Epithelial cell of prostate (primary cell): ENCODE measurements at places on chromosomes 5 and 9.

DNA sequence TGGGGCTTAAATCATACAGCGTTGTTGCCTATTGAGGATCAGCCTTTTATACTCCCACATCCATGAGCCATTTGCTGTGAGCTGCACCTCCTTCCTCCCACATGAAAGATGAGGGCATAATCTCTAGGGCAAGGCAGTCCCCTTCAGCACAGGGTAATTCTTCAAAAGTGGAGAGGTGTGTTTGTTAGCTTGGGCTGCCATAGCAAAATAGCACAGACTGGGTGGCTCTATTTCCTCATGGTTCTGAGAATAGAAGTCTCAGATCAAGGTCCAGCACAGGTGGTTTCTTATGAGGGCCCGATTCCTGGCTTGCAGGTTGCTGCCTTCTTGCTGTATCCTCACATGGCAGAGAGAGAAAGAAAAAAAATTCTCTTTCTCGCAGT lies 121.8 kb upstream of the SLC12A2 start:
- DNase-seq, result no peak

DNA sequence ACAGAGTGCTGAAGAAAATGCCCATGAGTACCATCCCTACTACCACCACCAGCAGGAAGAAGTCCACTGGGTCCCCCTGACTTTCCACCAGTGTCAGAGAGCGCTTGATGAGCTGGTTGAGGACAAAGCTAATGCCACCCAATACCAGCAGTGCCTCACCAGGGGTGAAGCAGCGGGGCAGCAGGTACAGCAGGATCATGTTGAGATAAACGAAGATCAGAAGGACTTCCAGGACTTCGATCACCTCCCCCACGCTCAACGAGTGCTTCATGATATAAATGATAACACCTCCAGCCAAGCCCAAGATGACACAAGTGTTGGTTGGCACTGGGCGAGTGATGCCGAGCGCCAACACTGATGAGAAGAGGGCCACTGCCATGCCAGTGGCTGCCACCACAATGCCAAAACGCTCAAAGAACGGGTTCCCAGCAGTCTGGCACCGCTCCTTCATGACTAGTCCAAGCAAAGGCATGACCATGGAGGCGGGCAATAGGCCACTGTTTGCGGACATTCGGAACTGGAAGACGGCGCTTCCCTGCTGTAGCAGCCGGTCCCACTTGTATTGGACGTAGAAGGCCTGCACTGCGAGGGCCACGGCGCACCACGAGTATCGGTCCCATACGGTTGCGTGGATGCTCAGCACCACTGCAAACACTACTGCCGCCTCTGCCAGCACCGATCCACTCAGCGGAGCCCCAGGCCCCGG lies 679 bp downstream of the DOLK start:
- no peak for DNase-seq

DNA sequence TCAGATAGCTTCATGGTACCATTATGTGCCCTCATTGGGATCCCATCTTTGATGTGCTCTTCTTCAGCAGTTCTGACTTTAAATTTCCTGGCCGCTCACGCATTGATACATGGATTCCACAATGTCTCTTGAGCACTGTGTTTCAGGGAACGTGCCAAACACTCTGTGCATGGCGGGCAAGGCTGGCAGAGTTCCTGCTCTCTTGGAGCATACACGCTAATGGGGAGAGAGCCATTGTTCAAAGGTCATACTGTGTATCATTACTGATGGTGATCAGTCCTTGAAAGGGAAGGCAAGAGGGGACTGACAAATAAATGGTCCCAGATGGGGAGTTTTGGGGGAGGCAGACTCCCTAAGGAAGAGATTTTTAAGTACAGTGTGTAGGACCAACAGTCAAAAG lies 52.3 kb downstream of the AMBP start:
- DNase-seq, result no peak

GRCh38 chr5:122863240-122863639 lies 17.8 kb downstream of the SNX24 start:
- DNase-seq, result no peak

GRCh38 chr9:19446361-19446861 lies 37.6 kb downstream of the ACER2 start:
- DNase-seq, result no peak

GRCh38 chr5:158174918-158175851 lies 316.2 kb upstream of the CLINT1 start:
- no peak for DNase-seq

GRCh38 chr5:8340739-8341344 lies 471.9 kb downstream of the MTRR start:
- DNase-seq, result no peak

DNA sequence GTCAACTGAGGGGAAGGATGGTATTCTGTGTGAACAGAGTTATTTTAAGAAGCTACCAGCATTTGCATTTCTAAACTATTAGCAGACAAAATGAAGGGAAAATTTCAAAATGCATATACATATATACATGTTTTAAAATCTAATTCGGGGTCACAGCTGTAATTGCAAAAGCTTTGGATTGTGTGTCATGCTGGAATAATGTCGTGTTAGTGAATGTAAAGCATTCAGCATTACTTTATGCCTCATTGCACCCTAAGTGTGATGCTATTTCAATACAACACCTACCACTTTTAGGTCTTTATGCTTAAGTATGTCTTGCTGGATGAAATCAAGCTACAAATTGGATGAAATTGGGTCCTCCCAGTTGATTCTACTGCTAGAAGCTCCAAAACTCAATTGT lies 687.6 kb upstream of the MEF2C start:
- no peak for DNase-seq

DNA sequence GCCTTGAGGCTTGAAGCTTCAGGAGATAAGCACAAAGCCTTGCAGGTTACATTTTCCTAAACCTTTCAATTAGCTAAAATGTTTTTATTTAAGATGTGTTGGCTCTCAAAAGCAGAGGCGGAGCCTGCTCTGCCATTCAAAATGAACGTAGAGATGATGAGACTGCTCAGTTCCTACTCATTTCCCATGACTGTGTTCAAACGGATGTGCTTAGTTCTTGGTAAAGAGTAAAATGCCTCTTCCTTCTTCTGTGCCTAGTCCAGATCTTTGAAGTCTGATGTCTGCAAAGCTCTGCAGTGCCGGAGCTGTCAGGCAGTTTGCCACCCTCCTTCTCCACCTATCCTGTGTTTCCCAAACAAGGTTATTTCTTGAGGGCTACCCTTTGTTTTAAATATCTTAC lies 46.3 kb upstream of the ADAMTSL1 start:
- no peak for DNase-seq

DNA sequence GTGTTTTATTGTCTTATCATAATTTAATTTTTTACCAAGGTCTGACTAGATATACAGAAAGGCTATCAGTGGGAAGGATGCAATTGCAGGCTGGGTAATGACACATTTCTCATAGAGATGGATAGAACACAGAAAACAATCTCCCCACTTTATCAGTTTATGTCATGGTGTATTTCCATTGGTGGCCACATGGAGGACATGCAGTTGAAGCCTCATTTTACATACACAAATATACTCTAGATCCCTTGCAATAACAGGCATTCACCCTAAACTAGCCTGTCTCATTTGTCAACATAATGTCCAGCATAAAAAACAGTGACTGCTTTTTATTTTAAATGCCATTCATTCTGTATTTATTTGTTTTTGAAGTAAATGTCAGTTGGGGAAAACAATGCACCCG lies 526.3 kb downstream of the GABRG2 start:
- DNase-seq, result no peak

DNA sequence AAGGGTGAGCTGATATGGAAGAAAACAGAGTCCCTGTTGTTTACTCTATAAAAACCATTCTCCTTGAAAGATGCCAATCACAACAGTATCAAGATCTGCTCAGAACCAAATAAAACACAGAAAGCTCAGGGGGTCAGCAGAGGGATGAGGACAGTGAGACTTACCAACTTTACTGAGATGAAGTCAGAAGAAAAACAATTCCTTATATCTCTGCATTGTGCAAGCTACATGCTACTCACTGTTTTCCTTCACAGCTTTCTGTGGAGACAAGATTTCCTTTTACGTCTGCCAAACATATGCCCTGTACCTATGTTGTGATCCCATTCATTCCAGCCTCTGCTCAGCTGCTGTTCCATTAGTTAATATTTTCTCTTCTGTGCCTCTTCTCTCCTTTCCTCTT lies 185.6 kb downstream of the TSSK1B start:
- DNase-seq, result no peak

- no peak for DNase-seq
These were observed 207.2 kb downstream of the GOLPH3 start for GRCh38 chr5:31966936-31967335.

DNA sequence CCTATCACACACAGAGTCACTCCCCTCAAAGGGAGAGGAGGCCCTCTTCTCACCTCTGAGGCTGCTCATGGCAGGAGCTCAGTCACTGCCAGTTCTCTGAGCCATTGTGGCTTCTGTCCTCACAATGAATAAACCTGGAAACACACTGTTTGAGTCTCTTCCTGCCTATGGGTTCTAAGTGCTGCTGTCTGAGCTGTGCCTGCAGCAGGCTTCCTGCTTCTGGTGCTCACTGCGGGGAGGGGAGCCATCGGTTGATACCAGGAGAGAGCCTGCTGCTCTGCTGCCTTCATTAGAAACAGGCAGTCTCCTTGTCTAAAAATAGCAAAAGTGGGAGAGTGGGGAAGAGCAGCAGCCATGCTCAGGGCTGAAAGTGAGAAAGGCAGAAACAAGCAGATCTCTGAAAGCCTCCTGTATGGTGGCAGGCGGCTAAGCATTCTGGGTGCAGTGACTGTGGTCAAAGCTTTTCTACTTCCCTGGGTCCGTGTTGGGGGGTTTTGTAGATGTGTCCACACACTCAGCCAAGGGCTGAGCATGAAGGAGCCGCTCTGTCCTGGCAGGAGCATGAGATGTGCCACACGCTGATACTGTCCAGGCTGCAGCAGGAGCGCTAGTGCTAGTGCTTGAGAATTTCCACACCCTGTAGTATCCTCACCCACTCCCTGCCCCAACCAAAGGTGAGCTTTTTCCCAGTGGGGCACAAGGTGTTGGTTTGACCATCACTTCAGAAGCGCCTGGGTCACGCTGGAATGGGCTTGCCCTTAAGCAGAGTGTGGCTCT lies 34.2 kb downstream of the PRKACG start:
- DNase-seq, result no peak

GRCh38 chr9:92325269-92325990 lies at the start of the genes CENPP and NOL8:
TSS of gene CENPP (plus strand) at chr9:92325953.
TSS of gene NOL8 (minus strand) at chr9:92325350. CDS start at chr9:92324161, 1,189 bp downstream.
- DNase-seq, result no peak

- DNase-seq, result no peak
These were observed 102.5 kb downstream of the PPARGC1B start for GRCh38 chr5:149832636-149833035.

DNA sequence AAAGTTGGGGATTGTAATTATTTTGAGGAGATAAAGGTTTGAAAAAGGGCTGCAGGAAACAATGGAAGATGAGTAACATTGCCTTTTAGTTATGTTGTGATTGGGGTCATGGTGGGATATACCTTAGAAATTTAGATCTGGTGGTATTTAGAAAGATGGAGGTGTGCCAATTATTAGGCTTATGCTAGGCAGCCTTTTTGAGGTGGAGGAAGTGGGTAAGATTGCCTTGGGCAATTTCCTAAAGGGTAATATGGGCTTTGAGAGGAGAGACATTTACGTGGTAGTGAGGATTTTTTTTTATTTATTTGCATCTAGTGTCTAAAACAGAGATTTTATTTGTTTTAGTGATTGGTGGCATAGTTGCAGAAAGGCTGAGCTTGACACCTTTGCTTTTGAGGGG lies 10.5 kb downstream of the HSPA4 start:
- no peak for DNase-seq

- DNase-seq, result no peak
These were observed 35.3 kb upstream of the KCNV2 start for GRCh38 chr9:2681981-2682380.

- DNase-seq, result peak; percentile 66
These were observed 22.8 kb upstream of the TNFAIP8 start for GRCh38 chr5:119332978-119333401.

GRCh38 chr9:124222918-124223720 lies 34.6 kb upstream of the NEK6 start:
- DNase-seq, result no peak

GRCh38 chr5:10486511-10487344 lies 45.0 kb downstream of the ROPN1L start:
- no peak for DNase-seq

- no peak for DNase-seq
These were observed 216.5 kb downstream of the PDZD2 start for GRCh38 chr5:31855134-31856040.

- DNase-seq, result no peak
These were observed at the start of gene CFAP77 for GRCh38 chr9:132409828-132410528. TSS of gene CFAP77 (plus strand) at chr9:132410211. CDS start at chr9:132410272, 61 bp downstream.

GRCh38 chr5:168270476-168270875 lies 21.0 kb upstream of the WWC1 start:
- DNase-seq, result no peak

DNA sequence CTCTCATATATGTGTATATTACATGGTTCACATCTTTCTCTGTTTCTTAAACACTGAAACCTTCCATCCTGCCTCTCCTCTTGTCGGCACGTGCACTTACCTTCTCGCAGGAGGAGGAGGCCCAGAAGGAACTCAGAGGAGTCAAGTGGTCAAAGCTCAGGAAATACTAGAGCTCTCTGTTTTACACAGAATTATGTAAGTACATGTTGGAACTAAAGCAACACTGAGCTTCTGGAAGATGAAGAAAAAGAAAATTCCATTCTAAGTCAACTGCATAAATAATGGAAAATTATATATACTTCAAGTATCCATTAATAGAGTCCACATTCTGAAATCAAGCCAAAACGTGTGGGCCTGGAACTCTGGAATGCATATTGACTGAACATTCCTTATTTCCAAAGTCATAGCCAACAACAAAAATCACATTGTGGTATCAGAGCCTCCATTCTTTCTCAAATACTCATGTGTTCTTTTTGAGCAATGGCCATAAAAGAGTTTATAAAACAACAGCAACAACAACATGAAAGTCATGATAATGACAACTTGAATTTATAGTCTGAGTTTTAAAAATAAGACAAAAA lies 121.5 kb upstream of the RAI14 start:
- DNase-seq, result no peak

GRCh38 chr9:112218908-112219307 lies 43.8 kb upstream of the SUSD1 start:
- DNase-seq, result no peak

- DNase-seq, result peak; percentile 24
These were observed 2.2 kb upstream of the CEL start for GRCh38 chr9:133059623-133060022.

- DNase-seq, result no peak
These were observed 20.4 kb upstream of the SPTLC1 start for GRCh38 chr9:92135576-92135975.

DNA sequence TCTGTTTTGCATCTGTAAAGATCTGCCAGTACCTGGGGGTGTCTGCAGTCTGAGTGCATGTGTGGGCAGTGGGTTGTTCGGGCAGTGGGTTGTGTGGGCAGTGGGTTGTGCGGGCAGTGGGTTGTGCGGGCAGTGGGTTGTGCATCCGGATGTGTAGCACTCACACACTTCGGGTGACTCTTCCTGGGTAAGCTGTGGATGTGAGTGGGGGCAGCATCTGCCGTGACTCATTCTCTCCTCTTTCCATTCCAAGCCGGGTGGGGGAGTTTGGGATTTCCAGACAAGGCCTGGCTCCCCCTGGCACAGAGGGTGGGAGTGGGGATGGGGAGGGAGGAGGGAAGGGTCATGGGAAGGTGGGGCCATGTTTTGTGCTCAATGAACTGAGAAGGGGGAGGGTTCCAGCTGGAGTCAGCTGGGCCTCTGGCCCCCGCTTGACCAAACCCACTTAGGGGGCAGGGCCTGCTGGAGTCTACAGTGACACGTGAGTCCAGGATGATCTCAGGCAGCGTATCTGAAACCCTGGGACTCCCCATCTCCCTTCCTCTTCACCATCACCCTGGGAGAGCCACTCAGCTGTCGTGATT lies 8.3 kb downstream of the CRB2 start:
- no peak for DNase-seq

GRCh38 chr5:168583742-168584482 lies 4.7 kb upstream of the PANK3 start:
- no peak for DNase-seq
